ENCODE measurements at places on chromosomes 1 and 21. TPM values are rescaled to one million over a fixed set of nuclear protein-coding genes. Genes with fewer than 3 reads are reported as not detected.

The LCE3E gene
- not detected for total RNA-seq

The TAS1R3 gene
- 0.28 TPM for total RNA-seq

The CFHR3 gene
- 1.4 TPM for total RNA-seq

The KCNJ9 gene
- total RNA-seq = 0.09 TPM

The AVPR1B gene
- total RNA-seq = not detected

The PRKAA2 gene
- total RNA-seq = 4.0 TPM

The GJA9 gene
- not detected for total RNA-seq

The TGFB2 gene
- total RNA-seq = not detected

- peak; percentile 93 for DNase-seq
Observed at GRCh38 chr21:32392880-32393676, at the start of gene URB1. Gene URB1 (minus strand): TSS chr21:32393012. CDS start chr21:32392910, 102 bp downstream.

DNA sequence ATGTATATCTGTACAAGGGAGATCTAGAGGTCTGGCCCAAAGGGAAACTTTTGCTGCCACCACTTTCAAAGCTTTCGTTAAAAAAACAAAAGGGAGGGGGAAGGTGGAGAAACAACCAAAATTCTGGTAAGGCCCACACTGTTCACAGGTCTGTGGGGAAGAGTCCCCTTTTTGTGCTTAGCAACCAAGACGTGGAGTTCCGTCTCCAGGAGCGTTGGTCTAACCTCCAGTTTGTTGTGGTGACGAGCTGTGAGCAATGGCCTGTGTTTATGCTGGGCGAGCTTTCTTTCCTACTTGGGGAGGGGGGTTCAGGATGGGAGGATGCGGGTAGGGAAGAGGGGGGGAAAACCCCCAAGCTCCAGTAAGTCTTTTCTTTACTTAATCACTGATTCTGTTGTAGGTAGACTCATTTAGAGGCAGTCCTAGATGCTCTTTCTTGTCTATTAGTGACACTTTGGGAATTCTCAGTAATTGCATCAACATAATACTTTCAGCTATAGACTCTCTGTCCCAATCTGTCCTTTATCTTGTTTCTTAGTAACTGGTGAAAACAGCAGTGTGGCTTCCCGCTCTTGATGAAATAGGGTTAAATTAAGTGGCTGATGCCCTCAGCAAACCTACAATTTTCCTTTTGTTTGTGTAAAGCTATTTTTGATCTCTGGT, 1.5 kb downstream of the HIPK1 start:
- no peak for DNase-seq

GRCh38 chr1:211752317-211752716, 76.9 kb upstream of the NEK2 start:
- no peak for DNase-seq

DNA sequence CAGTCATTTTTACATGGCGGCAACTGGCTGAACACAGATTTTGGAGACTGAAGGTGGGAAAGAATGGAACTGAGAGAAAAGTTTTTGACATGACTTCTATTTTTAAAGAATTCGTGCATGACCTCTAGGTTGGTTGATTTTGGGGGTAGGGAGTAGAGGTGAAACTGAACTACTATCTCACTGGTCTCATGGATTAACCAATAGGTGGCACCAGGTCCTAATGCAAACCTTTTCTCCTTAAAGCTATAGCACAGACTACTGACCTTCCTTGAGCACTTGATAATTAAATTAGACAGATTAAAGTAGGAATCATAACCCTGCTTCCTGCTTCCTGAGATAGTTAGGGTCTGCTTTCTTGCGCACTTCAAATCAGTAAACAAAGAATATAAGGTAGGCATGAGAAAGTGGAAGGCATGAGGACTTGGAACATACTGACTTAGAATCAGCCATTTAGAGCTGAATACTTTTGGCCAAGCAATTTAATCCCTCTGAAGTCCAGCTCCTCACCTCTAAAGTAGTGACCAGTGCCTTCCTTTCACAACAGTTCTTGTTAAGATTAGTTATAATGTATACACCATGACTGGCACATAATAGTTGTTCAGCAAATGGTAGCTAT, 206.0 kb downstream of the CENPF start:
- no peak for DNase-seq

GRCh38 chr1:78703806-78704205, 54.2 kb downstream of the IFI44 start:
- DNase-seq = no peak

DNA sequence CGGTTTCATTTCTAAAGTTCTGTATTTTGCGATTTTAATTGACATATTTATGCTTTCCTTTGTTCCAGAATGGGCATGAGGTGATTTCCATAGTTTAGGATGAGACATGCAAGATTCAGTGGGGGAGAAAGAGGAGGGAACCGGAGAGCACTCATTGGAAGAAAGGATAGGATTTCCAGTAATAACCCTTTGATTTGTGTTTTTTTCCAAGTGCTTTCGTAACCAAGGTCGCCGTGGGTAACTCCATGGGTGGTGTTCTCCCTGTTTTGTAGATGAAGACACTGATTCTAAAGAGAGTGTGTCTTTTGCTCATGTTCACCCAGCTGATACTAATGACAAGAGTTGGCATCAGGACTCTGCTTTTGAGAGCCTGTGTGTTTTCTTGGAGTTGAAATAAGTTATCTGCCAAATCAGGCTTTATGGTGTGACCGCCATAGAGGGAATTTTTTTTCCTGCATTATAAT, 170.1 kb downstream of the DHRS3 start:
- no peak for DNase-seq

- no peak for DNase-seq
Observed at GRCh38 chr1:211738691-211739301, 63.4 kb upstream of the NEK2 start.

DNA sequence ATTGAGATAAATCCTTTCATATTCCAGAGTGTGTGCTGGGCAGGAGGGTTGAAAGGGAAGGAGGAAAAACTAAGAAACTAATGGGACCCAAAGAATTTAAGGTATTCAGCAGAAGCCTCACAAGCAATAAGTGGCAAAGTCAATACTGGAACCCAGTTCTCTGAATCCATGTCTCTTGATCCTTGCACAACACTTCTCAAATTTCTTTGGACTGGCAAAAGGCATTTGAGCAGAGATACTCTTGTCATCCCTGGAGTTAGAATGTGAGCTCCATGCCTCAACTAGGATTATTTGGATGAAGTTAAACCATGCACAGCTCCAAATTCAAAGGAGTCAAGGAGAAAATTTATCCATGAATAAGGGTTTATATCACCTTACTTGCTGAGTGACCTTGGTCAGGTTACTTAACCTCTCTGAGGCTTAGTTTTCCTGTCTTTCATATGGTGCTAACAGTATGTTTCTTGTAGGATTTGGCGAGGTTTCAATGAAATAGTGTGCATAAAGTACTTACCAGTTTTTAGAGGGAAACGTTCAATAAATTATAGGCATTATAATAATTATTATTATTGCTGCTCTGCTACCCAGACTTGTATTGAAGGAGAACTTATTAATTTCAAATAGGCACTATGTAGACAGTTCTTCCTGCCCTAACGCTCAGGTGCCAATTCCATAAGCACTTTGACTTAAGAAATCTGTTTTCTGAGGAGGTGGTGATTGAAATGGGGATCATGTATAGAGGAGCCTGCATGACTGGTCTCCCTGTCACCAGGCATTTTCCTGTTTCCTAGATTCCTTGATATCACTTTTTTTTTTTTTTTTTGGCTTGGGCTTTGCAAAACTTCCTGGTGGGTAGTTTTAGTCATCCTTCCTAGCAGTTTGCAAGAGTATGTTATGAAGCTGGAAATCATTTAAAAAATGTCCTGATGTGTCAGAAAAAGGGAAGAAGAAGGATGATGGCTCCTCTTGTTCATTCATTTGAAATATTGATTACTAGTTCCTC, 125.0 kb upstream of the JUN start:
- no peak for DNase-seq

- peak; percentile 14 for DNase-seq
Observed at GRCh38 chr1:25647863-25648262, 31.3 kb downstream of the MAN1C1 start.
